ENCODE measurements at places on chromosomes 13 and 19.

DNA sequence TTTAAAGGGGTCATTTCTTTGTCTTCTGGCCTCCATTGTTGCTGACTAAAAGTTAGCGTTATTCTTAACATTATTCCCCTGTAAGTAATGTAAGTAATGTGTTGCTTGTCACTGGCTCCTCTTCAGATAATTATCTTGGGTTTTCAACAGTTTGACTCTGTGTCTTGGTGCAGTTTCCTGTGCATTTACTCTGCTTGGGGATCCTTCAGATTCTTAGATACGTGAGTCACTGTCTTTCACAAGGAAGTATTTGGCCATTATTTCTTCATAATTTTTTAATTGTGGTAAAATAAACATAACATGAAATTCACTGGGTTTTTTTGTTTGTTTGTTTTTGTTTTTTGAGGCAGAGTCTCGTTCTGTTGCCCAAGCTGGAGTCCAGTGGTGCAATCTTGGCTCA is 13.5 kb upstream of the OR7D2 start:
- DNase-seq, result no peak

GRCh38 chr19:17305517-17306284 is at the start of gene MRPL34:
MRPL34 (plus strand) TSS chr19:17305872; CDS start chr19:17305893, 21 bp downstream.
- peak; percentile 96 for DNase-seq

DNA sequence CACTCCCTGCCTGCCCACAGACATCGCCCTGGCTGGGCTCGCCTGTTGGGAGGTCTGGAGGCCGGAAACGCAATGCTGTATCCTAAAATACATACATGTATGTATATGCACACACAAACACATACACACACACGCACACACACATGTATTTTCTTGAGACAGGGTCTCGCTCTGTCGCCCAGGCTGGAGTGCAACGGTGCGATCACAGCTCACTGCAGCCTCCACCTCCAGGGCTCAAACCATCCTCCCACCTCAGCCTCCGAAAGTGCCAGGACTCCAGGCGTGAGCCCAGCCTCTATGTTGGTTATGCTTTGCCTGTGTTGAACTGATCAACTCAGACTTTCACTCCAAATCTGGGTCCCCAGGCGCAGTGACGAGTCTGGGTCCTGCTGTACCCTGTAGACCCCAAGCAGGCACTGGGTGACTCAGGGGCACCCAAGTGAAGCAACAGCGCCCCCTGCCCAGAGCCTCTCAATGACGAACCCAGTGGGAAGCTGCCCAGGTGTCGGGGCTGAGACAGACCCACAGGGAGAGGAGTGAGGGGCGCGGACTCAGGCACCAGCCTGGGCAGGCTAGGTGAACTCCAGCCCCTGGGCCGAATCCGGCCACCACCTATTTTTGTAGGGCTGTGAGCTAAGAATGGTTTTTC is 27.4 kb upstream of the CACTIN start:
- DNase-seq, result no peak

DNA sequence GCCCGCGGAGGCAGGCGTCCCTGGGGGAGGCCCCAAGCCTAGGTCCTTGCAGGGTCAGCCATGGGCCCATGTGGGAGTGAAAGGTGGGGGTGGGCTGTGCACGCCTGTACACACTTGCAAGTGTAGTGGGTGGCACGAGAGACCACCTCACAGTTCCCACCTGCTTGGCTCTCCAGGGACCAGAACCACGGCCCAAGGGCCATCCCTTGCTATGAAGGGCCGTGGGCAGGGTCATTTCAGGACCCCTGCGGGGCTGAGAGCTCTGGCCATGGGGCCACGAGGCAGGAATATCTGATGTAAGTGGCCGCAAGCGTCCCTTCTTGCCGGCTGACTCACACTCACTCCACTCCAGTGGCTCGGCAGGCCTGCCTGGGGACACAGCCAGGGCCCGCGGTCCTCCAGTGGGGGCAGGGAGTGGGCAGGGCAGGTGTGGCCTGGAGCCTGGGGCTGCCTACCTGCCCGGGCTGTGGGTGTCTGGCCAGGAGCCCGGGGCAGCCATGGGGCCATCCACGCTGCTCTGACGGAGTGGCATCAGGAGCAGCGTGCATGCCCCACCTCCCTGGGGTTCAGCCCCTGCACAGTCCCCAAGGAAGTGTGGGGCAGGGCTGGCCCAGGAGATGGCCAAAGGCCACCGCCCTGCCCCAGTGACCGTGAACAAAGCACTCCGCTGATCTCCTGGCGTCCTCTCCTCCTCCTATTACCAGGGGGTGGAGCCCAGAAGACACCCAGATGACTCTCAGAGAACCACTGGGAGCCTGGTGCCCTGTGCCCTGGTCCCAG is 8.6 kb upstream of the MKNK2 start:
- no peak for DNase-seq

- DNase-seq, result no peak
These were observed 83.4 kb downstream of the SIPA1L3 start for GRCh38 chr19:37990362-37990761.

- no peak for DNase-seq
These were observed 49.7 kb upstream of the MAP3K10 start for GRCh38 chr19:40141551-40141950.

GRCh38 chr13:108069521-108070210 is 145.7 kb downstream of the LIG4 start:
- no peak for DNase-seq

DNA sequence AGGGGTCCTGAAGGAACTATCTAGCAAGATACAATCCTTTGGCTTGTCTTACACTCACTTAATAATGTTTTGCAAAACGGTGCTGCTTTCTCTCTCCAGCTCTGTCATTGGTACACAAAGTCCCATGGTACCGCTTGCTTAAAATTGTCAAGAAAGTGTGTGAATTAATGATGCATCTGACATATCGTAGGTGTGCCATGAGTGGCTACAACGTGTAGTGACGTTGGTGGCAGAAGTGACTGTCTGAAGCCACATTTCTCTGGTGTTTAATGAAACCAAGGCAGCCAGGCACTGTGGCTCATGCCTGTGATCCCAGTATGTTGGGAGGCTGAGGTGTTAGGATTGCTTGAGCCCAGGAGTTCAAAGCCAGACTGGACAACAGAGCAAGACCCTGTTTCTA is 2.6 kb downstream of the HSH2D start:
- DNase-seq, result no peak

DNA sequence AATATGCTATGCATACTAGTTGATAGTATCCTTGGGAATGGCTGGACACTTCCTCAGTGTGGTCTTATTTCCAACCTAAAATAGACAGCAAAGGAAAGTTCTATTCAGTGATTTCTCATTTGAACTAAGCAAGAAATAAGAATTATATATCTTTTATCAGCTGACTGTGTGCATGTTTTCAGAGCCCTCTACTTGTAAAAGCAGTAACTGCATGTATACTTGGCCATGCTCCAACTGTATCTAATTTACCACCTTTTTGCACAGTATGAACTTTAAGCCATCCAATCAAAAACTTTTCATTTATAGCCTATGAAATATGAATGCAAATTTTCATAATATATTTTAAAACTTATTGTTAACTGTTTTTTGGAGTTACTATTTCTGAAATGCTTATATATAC is 136.4 kb upstream of the PCDH9 start:
- DNase-seq, result no peak

DNA sequence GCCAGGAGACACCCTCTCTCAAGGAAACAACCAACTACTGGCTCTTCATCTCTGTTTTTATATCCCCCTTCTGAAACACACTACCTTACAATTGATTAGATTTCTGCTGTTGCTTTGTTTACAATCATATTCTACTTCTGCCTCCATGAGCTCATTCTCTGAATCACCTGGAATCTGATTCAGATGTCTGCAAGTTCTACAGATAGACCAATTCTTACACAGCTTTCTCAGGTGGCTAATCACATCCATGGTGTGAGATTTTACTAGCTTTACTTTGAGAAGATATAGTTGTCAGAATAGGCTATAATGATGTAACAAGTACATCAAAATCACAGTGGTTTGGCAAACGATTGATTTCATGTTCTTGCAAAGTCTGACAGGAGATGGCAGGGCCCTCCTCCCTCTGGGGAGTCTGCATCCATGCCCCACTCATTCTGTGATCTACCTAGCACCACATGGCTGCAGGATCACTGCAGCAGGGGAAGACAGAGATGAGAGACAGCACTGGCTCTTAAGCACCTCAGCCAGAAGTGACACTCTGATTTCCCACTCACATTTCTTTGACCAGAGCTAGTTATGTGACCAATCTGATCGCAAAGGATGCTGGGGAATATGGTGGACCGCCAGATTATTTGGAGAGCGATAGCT is 243.7 kb downstream of the FOXO1 start:
- no peak for DNase-seq

GRCh38 chr19:7921967-7922835 is 2.1 kb downstream of the SNAPC2 start:
- no peak for DNase-seq

GRCh38 chr13:40375489-40376171 is 290.8 kb downstream of the FOXO1 start:
- DNase-seq, result no peak

DNA sequence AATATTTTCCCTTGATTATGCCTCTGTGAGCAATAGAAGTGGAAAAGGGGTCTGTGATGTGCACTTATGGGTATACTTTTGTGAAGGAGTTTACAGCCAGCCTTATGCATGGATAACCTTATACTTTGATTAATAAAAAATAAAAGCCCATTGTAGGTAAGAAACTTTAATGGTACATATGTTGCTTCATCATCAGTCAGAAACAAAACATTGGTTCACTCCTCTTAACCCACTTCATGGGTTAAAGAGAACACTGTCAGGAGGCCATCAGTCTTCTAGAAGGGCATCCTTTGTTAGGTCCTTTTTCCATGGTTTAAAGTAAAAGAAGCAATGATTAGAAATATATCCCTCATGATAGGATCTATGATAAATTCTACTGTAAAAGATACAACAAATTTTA is 952.1 kb upstream of the MIR17HG start:
- no peak for DNase-seq

- DNase-seq, result no peak
These were observed 2.0 kb downstream of the NFIC start for GRCh38 chr19:3368441-3368795.

GRCh38 chr19:390386-391206 is 18.4 kb downstream of the C2CD4C start:
- no peak for DNase-seq

DNA sequence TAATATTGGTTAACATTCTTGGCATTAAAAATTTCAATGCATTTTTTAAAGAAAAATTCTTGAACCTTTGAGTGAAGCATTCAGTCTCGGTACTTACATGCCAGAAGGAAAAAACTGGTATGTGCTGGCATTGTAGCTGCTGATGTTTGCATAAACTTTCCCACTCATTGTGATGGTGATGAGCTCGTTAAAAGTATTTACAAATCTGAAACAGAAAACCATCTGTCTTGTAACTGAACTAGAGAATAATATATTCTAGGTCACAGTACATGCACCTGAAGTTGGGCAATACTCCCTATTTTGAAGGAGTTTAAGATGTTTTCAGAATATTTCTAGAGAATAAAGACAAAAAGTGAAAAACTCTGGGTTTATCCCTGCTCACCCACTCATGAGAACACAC is 64.1 kb downstream of the SLC15A1 start:
- DNase-seq, result no peak

DNA sequence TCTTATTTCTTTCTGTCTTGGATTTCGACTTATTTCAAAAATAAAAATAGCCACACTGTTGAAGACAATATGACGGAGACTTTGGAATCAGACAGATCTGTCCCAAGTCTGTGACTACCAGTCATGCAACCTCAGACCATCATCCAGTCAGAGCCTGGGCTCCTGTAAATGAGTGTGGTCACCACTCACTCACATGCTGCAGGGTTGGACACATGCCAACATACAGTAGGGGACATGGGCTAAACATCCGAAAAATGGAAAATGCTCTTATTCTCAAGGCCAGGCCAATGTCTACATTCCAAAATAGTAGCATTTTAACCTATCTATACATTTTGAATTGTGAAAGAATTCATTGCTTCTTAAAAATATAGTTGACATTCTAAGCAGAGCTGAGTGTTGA is 75.5 kb upstream of the EDNRB start:
- no peak for DNase-seq

- no peak for DNase-seq
These were observed 277.3 kb downstream of the FOXO1 start for GRCh38 chr13:40389081-40389641.

DNA sequence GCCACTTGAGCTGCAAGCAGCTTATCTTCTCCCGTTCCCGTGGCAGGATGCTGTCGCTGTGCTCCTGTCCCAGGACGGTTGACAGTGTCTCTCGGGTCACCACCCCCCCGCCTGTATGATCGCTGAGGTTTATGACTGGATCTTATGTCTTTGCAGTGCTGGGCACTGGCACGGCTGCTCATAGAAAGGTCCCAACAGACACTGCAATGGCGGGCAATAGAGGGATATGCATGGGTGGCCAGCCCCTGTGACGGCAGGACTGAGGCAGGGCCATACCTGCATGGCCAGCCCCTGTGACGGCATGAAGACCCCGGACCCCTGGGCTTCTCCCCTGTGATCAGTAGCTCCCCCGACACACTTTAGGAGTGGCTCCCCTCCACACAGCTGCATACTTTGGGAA is 307.2 kb downstream of the TEX29 start:
- no peak for DNase-seq

GRCh38 chr13:102400675-102401145 is 1.1 kb downstream of the FGF14 start:
- DNase-seq, result no peak

- DNase-seq, result no peak
These were observed 172.5 kb downstream of the FLT1 start for GRCh38 chr13:28322256-28322905.

GRCh38 chr13:46795321-46795720 is 1.6 kb downstream of the ESD start:
- no peak for DNase-seq

DNA sequence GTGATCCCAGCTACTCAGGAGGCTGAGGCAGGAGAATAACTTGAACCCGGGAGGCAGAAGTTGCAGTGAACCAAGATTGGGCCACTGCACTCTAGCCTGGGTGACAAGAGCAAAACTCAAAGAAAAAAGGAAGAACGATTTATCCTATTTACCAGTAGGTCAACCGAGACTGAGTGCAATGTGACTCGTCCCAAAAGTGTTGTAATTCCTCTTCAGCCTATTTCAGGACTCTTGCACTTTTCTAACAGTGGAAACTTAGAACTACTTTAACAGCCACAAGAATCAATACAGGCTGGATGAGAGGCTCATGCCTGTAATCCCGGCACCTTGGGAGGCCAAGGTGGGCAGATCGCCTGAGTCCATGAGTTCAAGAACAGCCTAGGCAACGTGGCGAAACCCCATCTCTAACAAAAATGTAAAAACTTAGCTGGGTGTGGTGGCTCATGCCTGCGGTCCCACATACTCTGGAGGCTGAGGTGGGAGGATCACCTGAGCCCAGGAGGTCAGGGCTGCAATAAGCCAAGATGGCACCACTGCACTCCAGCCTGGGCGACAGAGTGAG is 4.3 kb upstream of the NR1H2 start:
- DNase-seq, result no peak

DNA sequence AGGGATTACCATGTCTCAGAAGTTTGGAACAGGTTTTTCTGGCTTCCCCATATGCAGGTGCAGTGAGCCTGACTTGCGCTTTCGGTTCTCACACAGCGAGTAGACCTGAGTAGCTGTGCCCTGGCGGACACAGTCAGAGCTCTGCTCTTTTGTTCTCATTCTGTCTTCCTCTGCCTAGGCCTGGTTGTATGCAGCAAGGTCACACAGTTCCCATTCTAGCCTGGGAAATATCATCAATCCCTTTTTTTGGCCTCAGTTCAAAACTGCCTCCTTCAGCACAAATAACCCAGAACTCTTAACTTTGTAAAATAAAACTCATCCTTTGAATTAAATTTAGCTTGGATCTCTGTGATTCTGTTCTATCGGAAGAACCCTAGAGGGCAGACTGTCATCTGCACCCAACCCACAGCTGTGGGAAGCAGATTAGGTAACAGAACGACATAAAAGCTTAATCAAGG is 10.2 kb downstream of the OXGR1 start:
- peak; percentile 49 for DNase-seq

- no peak for DNase-seq
These were observed 23.5 kb upstream of the SLC15A1 start for GRCh38 chr13:98775844-98776598.

Measured in right renal pelvis (tissue), 4 donors.